Testis (tissue), 5 donors: ENCODE measurements at places on chromosomes 16 and 17. TPM values are rescaled to one million over a fixed set of nuclear protein-coding genes. Genes with fewer than 3 reads are reported as not detected.
A peak's percentile ranks its signal among the peaks of the same experiment; 100 is the strongest.

DNA sequence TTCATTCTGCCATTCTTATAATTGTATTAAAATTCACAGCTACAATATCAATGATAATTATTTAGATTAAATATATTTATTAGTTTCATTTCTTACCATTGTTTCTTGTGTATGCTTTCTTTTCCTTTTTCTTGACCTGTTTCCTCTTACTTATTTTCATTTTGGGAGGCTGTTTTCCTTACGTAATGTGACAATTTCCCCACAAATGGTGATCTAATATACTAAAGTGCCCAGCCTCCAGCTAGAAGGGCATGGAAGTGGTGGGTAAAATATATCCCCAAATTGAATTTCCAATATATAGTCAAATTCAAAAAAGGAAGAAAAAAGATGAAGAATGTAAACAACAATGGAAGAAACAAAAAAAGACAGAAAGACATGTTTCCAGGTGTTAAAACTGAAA is 1.5 kb upstream of the ABCA6 start:
- DNase-seq: no peak

GRCh38 chr16:70429888-70430666 is 8.8 kb downstream of the ST3GAL2 start:
- no peak for DNase-seq

GRCh38 chr16:87416826-87417527 is 24.8 kb downstream of the MAP1LC3B start:
- DNase-seq: peak; percentile 67

DNA sequence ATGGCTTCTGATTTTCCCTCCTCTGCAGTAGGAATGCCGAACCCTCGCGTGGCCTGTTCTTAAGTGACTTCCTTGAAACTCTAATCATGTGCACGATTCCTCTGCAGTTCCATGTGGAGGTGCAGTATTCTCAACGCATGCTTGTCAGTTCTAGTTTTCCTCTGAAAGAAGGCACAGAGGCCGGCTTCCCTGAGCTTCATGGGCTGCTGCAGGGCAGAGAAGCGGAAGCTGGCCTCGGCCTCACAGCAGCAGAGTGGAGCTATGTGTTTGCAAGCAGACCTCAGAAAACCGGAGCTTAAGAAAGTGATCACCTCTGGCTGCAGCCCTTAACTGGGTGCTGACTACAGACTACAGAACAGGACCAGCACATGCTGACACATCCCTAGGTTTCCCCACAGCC is 500.7 kb downstream of the GRIN2A start:
- no peak for DNase-seq

- DNase-seq: no peak
Observed at GRCh38 chr16:30003670-30004423, 7.0 kb downstream of the DOC2A start.

GRCh38 chr17:66620528-66620927 is 214.4 kb upstream of the CACNG5 start:
- DNase-seq: no peak

GRCh38 chr16:87507351-87508069 is 14.7 kb upstream of the ZCCHC14 start:
- no peak for DNase-seq

GRCh38 chr17:31743797-31744196 is 115.2 kb downstream of the COPRS start:
- DNase-seq: no peak

GRCh38 chr17:45384047-45384788 is 48.5 kb downstream of the ARHGAP27 start:
- no peak for DNase-seq

GRCh38 chr16:19437280-19437679 is 19.6 kb downstream of the TMC5 start:
- DNase-seq: no peak

- DNase-seq: no peak
Observed at GRCh38 chr16:50735629-50736122, 6.2 kb upstream of the CYLD start.

- no peak for DNase-seq
Observed at GRCh38 chr16:50338371-50339231, 30.2 kb downstream of the BRD7 start.

DNA sequence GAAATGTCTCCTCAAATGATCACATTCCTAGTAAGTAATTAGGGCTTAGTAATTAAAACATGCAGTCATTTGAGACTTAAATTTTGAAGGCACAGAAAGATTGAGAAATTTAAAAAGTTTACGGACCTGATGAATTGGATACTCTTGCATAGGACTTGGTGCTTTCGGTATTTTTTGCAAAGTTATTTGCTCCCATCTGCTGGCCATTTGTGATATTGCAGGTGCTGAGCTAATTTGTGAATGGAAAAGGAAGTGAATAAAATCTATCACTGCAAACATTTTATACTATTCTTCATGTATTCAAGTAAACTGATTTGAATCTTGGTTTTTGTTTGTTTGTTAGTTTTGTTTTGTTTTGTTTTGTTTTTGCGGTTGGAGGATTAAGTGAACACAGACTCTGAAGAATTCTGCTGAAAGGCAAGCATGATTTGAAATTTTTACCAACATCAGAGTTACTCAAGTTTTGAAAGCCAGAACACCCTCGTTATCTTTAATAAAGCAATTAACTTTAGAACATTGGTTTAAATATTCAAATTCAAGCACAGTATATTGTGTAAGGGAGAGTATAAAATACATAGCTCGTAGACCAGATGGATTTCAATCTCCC is 689.5 kb upstream of the RBFOX1 start:
- peak; percentile 78 for DNase-seq

DNA sequence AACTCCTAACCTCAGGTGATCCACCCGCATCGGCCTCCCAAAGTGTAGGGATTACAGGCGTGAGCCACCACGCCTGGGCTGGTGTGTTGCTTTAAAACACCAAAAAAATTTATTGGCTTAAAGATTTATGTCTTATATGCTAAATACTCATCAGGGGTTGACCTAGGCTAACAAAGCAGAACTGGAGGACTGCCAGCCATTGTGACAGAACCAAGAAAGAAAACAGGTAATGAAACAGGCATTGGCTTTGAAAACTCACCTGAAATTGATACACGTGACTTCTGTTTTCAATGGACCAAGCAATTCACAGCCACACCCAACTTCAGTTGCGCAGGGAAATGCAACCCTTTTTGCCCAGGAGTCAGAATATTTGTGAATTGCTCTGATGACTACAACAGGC is 4.9 kb upstream of the PHAF1 start:
- no peak for DNase-seq

- DNase-seq: no peak
Observed at GRCh38 chr17:43536236-43536992, 9.7 kb downstream of the ETV4 start.

DNA sequence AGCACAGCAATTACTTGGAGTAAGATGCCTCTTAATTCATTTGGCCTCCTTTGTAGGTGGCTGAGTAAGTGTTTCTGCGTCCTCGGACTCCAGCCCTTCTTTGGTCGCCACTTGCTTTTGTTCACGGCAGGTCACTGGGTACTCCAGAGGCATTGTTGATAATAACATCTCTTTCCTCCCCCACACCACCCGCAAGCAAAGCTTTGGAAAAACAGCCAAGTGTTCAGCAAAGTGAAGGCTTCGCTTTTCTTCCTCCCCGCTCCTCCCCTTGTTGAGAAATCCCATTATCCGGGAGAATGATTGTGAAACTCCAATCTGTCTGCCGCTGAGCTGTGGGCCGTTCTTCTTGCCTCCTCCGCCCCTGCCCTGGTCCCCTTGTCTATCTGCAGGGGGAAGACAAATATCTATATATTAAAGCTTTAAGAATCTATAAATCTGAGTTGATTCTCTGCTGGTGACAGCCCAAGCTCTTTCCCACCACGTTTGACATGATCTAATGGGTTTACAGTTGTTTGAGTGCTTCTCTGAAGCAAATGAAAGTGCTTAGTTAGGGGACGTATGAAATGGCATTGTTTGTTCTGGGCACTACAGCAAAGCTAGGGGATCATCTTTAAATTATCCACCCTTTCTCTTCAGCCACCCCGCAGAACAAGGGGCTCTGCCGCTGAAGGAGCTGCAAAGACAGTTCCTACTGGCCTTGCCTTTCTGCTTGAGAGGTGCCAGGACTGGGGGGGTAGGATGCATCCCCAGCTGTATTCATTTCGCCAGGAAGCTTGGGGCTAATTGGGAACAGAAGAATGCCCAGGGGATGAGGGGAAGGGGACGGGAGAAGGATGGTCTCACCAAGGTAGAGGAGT is 167.1 kb downstream of the CCDC182 start:
- peak; percentile 74 for DNase-seq

GRCh38 chr16:23807028-23807427 is 28.8 kb upstream of the PRKCB start:
- no peak for DNase-seq

GRCh38 chr17:40331743-40332641 is 23.0 kb downstream of the RARA start:
- DNase-seq: peak; percentile 92

- DNase-seq: no peak
Observed at GRCh38 chr16:30748634-30749445, 615 bp downstream of the PHKG2 start.

GRCh38 chr16:68907297-68907696 is 64.0 kb downstream of the TANGO6 start:
- DNase-seq: no peak

- DNase-seq: no peak
Observed at GRCh38 chr17:58325976-58326468, 2.6 kb downstream of the TSPOAP1 start.

- no peak for DNase-seq
Observed at GRCh38 chr17:77512062-77512946, 371.5 kb downstream of the SEC14L1 start.

- no peak for DNase-seq
Observed at GRCh38 chr17:4053596-4053995, 89.2 kb downstream of the ZZEF1 start.

DNA sequence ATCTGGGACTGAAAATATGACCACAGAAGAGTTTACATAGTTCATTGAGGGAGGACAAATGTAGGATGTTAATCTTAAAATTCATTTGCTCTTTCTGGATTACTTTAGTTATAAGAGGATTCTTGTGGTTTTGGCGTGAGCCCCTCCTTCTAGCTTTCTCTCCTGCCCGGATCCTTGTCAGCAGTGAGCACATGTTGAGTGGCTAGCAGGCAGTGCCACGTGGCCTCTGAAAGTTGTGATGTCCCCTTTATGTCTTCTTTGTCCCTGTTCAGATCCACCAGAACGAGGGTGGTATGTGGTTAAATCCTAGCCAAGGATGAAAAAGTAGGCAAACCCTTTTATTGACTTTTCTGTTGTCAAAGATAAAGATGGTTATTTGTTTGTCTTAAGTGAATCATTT is 83.8 kb downstream of the GNAO1 start:
- DNase-seq: no peak

DNA sequence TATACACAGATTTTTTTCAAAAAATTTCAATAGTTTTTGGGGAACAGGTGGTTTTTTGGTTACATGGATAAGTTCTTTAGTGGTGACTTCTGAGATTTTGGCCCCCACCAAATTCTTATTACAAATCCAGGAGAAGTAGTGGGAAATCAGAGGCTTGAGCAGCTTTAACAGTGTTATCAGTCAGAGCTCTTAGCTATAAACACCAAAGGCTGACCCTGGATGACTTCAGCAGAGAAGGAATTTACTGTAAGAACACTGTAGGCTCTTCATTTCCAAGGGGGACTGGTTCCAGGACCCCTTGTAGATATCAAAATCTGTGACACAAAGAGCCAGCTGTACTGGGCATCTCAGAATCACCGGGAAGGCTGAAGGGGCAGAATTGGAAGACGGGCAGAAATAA is 17.8 kb downstream of the MPHOSPH6 start:
- DNase-seq: no peak

- DNase-seq: no peak
Observed at GRCh38 chr16:71426880-71427615, 14.8 kb downstream of the TLE7 start.

DNA sequence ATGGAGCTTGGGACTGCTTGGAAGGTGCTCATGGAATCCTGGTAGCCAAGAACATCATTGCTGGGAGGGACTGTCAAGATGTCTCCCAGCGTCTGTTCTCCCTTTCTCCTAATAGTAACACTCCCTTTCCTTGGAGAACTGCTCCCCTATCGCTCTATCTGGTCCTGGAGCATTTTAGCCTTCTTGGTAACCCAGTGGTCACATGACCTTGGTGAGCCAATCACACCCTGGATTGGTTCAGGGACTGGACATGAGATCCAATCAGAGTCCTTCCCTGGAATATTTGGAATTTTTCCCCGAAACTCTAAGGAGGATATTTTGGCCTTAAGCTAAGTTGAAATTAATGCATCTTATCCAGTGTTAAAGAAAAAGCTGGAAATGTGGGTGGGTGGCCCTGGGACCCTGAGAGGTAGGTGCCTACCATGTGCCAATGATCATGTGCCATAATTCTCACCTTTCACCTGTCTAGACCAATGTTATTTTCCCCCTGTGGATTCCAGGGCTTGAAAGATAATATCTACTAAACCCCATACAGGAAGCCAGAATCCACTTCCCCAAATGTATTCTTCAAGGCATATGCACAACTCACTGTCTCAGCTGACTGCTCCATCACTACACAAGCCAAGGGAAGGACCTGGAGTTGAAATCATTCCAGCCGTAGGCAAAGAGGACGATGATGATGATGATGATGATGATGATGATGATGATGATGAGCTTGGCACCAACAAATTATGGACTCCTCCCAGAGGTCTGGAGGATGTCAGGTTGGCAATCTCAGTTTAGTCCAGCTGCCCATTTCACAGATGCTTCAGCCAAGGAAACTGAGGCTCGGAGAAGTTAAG is 193.2 kb downstream of the RAB11FIP4 start:
- DNase-seq: peak; percentile 23

DNA sequence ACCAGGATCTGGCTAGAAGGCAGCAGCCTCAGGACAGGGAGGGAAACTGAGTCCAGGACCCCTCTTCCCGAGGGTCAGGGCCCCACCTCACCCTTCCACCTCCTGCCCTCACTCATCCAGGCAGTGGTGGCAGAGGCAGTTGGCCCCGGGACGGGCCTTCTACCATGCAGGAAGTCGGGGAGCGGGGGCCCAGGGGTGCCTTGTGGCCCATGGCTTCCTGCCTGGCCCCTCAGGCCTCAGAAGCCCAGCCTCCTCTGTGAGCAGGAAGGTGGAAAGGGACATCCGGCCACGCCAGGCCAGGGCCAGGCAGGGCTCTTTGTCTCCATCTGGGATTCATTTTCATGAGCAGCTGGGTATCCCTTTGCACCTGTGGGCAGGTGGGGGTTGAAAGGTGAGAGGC is 58.5 kb downstream of the BAHCC1 start:
- DNase-seq: no peak

DNA sequence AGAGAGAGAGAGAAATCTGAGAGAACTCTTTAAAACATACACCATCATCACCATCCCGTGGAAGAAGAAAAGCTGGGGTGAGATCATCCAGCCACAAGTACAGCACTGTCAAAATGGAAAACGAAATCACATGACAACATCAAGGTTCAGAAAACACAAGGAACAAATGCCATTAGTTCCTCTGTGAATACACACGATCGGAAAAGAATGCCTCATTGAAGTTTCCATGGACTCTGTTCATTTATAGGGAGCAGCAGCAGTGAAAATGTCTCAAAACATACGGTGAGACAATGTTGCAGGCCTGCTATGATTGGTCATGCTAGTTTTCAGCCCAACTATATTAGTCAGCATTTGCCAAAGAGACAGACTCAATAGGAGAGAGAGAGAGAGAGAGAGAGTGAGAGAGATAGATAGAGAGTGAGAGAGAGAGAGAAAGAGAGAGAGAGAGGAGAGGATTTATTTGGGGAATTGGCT is 4.4 kb downstream of the CFAP97D1 start:
- DNase-seq: no peak

Gene TLCD3B
- total RNA-seq: 51.8 TPM

Gene TP53TG3
- total RNA-seq: 25.7 TPM

Gene USP43
- 6.4 TPM for total RNA-seq

Gene DNAAF8
- 70.0 TPM for total RNA-seq

Gene RGS11
- total RNA-seq: 2.9 TPM

Gene CLEC18B
- 42.8 TPM for total RNA-seq
